ENCODE measurements at places on chromosomes 11 and 22. TPM values are rescaled to one million over a fixed set of nuclear protein-coding genes. Genes with fewer than 3 reads are reported as not detected.

The SEC14L2 gene
- polyA plus RNA-seq = 6.1 TPM

The UFD1 gene
- 65.1 TPM for polyA plus RNA-seq

The OR5A1 gene
- not detected for polyA plus RNA-seq

DNA sequence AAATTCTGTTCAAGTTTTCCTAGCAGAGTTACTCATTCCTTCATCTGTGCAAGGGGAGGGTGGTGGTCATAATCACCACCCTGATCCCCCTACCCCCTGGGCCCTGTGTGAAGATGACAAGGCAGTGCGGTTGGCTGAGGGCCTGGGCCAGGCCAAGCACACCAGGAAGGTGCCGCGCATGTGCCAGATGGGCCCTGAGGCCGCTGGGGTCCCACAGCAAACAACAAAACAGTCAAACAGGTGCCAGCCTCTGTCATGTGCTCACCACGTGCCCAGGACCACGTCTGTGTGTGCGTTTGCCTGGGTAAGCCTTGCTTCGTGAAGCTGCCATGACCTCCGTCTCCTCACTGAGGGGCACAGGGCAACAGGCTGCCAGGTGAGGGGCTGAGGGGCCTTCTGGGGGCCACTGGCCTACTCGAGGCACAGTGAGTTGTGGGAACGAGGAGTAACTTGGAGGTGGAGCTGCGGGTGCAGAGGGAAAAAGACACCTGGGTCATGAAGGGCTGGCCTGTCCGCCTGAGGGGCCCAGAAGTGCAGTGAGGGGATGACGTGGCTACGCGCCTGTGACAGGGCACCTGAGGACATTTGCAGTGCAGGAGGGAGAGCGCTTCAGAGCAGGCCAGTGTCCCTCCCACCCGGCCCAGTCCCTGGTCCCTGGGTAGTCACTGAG, 25.8 kb downstream of the RSPH14 start:
- no peak for DNase-seq

- DNase-seq = no peak
Observed at GRCh38 chr11:20610825-20611224, 11.4 kb downstream of the SLC6A5 start.

GRCh38 chr22:26891429-26891828, 234.0 kb downstream of the MIAT start:
- no peak for DNase-seq

GRCh38 chr11:73355109-73355508, 21.1 kb upstream of the RELT start:
- no peak for DNase-seq

All from right renal pelvis (tissue), 4 donors.